ENCODE measurements at places on chromosomes 16 and 17. TPM values are rescaled to one million over a fixed set of nuclear protein-coding genes. Genes with fewer than 3 reads are reported as not detected.

DNA sequence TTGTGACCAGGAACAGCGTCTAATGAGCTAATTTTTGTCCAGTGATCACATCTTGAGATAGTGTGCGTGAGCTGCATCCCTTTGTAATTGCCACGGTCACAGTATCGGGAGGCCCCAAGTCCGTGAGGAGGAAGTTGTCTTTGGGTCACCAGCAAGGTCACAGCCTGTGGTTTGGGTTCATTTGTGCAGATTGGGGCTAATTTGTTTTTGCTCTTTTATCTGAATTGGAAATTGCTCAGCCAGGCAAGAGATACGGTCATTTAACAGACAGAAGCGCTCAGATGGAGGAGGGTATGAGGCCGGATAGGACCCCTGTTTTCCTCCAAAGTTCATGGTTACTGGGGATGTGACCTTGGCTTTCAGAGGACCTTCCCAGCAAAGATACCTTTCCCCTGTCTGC lies 174.1 kb downstream of the SNX29 start:
- no peak for DNase-seq

GRCh38 chr16:13289515-13289914 lies 388.1 kb downstream of the SHISA9 start:
- DNase-seq, result no peak

- peak; percentile 58 for DNase-seq
Measured at GRCh38 chr17:42819939-42820535, 4.0 kb downstream of the BECN1 start.

GRCh38 chr17:34852614-34853013 lies 108.6 kb downstream of the CCT6B start:
- no peak for DNase-seq

DNA sequence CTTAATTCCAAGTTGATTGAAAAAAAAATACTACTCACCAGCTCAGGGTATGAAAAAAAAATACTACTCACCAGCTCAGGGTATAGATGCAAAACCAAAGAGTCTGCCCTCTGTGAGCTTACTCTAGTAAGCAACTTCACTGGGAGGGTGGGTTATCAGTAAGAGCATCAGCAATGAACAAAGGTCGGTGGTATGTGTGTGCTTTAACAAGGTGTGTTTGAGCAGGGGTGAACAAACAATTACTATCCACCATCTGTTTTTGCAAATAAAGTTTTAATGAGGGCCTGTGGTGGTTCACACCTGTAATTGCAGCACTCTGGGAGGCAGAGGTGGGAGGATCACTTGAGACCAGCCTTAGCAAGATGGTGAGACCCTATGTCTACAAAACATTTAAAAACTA lies 20.0 kb downstream of the NUFIP2 start:
- DNase-seq, result no peak

- no peak for DNase-seq
Measured at GRCh38 chr17:75614006-75614405, 19.2 kb upstream of the SMIM5 start.

GRCh38 chr16:17437127-17437720 lies 33.5 kb downstream of the XYLT1 start:
- DNase-seq, result no peak

- peak; percentile 20 for DNase-seq
Measured at GRCh38 chr16:14286368-14287230, 215.5 kb downstream of the MRTFB start.

- DNase-seq, result no peak
Measured at GRCh38 chr16:6057821-6058220, 960.2 kb upstream of the EEF2KMT start.

- DNase-seq, result no peak
Measured at GRCh38 chr16:31347445-31347844, 7.5 kb upstream of the ITGAX start.

GRCh38 chr16:81823111-81823510 lies 44.0 kb downstream of the PLCG2 start:
- DNase-seq, result no peak

- no peak for DNase-seq
Measured at GRCh38 chr16:84323606-84324005, 28.9 kb downstream of the WFDC1 start.

DNA sequence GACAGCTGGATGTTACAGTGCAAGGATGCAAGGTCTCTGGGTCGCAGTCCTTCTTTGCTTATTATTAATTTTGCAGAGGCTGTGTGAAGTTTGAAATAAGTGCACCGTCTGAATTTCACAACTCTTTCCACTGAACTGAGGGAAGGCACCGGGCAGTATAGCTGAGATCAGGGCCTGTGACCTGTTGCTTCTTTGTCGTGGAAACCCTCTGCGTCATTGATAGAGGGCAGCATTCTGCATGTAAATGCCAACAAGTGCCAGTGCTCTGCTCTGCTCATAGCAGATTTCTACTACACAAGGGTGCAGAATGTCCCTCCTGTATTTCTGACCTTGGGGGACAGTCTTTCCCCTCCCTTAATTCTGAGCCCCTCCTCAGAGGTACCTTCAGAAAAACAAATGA lies 26.0 kb downstream of the CD300LF start:
- DNase-seq, result no peak

- no peak for DNase-seq
Measured at GRCh38 chr16:89422905-89423630, 67.3 kb downstream of the ANKRD11 start.

DNA sequence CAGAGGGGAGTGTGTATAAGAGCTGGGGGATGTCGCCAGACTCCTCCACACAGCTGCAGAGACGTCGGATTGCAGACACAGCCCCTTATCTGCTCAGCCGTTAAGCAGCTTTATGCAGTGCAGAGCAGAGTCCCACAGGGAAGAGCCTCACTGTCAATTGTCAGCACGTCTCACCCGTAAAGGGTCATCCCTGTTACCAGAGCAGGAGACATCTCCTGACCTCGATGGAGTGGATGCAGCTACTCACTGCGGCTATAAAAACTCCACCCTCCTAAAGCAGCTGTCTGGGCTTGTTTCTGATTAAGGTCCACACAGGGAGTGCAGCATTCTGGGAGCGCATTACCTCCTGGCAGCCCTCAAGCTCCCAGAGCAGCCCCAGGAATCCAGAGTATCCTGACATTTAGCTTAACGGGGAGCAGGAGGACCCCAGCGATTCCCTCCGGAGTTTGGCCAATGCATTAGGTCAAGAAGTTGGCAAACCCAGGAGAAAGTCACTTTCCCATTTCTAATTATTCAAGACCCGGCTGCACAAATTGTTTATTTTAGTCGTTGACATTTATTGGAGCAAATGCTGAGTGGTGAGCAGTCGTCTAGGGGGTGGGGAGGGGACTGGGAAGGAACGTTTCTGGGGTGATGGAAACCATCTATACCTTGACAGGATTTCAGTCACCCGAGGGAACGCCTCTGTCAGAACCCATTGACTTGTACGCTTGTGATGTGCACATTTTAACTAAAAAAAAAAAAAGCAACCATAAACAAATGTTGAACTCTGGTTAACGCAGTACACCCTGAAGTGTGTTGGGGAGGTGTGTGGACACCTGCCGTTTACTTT lies 100.0 kb upstream of the ZNF469 start:
- no peak for DNase-seq

DNA sequence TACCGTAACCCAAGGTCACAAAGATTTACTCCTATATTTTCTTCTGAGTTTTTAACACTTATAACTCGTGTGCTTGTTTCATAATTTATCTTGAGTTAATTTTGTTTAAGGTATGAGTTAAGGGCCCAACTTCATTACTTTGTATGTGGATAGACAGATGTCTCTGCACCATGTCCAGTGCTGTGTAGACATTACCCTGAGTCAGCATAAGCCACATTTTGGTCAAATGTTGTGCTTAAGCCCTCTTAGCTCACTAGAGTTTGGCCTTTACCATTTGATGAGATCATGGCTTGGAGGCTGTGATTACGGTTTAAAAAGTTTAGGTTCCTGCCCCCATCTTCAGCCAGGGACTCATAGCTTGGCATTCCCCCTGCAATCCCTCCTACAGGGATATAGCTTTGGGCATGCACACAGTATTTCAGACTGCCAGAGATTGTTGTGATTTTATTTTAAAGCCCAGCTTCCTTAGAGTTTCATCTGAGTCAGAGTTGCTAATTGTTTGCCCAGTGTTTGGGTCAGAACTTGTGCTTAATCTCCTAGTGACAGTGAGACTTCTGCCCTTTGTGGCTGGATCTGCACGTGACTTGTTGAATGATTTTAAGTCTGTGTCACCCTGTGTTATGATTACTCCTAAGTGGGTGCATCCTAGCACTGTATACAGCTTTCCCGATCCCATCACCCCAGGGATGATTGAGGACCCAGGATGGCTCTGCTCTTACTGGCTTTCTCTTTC lies 393.1 kb downstream of the CNTNAP4 start:
- DNase-seq, result no peak

DNA sequence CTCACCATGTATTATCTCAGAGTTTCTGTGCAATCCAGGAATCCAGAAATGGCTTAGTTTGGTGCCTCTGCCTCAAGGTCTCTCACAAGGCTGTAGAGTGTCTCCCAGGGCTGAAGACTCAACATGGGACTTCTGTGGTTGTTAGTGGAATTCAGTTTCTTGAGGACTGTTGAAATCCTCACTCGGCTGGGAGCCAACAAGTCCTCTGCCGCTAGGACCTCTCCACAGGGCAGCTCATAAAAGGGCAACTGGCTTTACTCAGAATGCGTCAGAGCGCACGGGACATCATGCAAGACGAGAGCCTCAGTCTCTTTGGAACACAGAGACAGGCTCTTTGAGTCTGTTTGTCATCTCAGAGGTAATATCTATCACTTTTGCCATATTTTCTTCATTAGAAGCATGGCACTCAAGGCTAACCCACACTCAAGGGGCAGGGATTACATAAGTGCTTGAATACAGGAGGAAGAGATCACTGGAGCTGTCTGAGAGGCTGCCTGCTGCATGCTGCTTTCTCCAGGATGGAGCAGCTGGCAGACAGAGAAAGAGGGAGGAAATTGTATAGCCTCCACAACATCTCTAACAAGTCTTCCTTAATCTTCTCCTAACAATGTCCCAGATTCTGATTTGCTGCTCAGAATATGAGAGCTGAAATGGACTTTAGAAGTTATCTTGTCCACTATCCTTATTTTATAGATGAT lies 97.5 kb upstream of the ASIC2 start:
- DNase-seq, result no peak

GRCh38 chr17:5362162-5362811 lies 57.2 kb downstream of the NUP88 start:
- DNase-seq, result no peak

- no peak for DNase-seq
Measured at GRCh38 chr16:85975451-85975981, 76.6 kb downstream of the IRF8 start.

DNA sequence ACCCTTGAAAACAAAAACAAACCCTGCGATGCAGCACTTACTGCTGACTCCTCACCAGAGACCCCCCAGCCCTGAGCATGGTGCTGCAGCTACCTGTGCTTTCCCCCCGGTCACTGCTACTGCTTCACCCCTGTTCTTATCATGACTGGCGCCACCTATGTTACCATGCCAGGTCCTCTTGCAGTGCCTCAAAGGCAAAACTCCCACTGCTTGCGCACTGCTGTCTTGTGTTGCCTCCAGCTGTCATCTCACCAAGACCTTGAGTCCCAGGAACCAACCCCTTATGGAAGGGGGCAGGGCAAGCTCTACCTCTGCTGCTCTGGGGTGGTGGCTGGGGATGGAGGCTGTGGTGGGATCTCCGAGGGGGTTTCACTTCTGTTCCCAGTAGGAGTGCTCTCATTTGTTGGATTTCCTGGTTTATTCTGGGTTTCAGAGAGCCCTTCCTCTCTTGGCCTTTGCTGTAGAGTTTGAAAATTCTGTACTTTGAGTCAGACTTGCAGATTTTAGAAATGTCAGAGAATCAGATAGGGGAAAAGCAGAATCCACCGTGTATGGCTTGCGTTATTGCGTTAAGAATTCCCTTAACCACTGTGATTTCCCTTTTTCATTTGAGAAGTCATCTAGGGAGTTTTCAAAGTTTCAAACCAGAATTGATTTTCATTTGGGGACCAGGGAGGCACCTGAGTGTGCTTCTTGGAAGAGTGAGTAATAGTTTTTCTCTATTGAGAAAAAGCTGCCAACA lies 96.6 kb downstream of the SPECC1 start:
- DNase-seq, result no peak

DNA sequence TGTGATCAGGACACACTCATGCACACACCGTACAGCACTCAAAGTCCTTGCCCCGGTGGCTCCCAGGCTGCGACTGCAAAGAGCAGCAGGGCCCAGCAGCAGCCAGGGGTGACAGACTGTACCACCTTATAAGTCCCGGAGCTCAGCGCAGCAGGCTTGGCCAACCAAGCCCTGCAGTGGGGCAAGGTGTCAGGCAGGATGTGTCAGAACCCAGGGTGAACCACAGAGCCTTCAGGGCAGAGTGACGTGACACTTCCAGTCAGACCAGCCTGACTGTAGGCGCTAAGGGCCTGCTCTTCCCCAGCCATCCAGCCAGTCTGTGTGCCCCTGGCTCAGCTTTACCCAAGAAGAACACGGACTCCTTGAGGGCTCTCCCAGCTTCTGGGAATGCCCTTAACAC lies 204.1 kb downstream of the COPRS start:
- DNase-seq, result peak; percentile 47

DNA sequence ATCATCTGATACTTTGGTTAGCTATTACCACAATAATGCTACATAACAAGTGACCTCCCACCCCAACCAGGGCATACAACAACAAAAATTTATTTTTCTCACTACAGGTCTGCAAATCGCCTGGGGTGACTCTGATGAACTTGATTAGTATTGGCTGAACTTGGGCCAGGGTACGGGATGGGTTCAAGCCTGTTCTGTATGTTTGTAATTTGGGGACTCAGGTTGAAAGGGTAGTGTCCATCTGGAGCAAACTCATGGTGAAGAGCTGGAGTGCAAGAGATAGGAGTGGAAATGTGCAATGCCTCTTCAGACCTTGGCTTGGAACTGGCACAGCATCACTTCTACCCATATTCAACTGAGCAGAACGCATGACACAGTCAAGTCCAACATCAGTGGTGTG lies 16.3 kb upstream of the NKD1 start:
- DNase-seq, result no peak

GRCh38 chr16:14371778-14372431 lies 258.2 kb downstream of the PARN start:
- no peak for DNase-seq

GRCh38 chr17:21089145-21089544 lies 37.6 kb upstream of the DHRS7B start:
- no peak for DNase-seq

The C17orf50 gene
- not detected for total RNA-seq

The CA5A gene
- not detected for total RNA-seq

The LITAFD gene
- total RNA-seq, result not detected

The ITGA3 gene
- 14.8 TPM for total RNA-seq

The HSD17B2 gene
- not detected for total RNA-seq

The COG1 gene
- total RNA-seq, result 73.3 TPM

The C16orf74 gene
- 15.6 TPM for total RNA-seq

The PTX4 gene
- total RNA-seq, result not detected

The KRT14 gene
- total RNA-seq, result not detected

The ARL5C gene
- 0.90 TPM for total RNA-seq

The RND2 gene
- 0.23 TPM for total RNA-seq
